ACHN (cell line): ENCODE measurements at places on chromosomes 16 and 17.

DNA sequence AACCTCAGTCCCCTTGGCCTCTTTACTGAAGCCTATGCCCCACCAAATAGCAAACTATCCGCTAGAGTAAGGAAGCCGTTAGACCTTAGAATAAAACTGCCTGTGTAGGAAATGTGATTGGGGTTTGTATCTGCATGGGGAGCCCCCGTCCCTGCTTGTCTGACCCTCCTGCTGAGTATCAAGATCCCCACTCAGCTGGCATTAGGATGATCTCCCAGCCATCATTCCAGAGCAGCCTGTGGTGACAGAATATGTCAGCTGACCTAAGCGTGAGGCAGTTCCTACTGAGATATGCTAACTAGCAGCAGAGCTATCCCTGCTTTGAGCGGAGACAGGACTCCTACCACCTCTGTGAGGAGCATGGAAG, 645 bp upstream of the GFOD2 start:
- DNase-seq = peak; percentile 64

GRCh38 chr17:76238847-76239537, 1.3 kb downstream of the RNF157 start:
- DNase-seq = no peak

GRCh38 chr16:71594000-71594646, 17.2 kb upstream of the TAT start:
- no peak for DNase-seq

DNA sequence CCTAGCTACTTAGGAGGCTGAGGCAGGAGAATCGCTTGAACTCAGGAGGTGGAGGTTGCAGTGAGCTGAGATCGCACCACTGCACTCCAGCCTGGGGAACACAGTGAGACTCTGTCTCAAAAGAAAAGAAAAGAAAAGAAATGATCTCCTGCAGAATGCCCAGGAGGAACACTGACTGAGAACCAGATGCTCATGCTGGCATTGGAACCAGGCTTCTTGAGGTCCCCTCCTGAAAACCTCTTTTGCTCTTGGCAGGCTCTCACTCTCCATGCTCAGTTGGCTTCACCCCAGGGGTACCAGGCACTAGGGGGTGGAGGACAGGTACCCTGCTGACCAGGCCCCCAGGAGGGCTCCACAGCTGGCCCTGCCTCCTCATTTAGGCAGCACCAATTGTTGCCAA, 8.5 kb upstream of the TNFRSF17 start:
- DNase-seq = no peak

- no peak for DNase-seq
These were observed 462.6 kb upstream of the MAF start for GRCh38 chr16:80063031-80063712.

DNA sequence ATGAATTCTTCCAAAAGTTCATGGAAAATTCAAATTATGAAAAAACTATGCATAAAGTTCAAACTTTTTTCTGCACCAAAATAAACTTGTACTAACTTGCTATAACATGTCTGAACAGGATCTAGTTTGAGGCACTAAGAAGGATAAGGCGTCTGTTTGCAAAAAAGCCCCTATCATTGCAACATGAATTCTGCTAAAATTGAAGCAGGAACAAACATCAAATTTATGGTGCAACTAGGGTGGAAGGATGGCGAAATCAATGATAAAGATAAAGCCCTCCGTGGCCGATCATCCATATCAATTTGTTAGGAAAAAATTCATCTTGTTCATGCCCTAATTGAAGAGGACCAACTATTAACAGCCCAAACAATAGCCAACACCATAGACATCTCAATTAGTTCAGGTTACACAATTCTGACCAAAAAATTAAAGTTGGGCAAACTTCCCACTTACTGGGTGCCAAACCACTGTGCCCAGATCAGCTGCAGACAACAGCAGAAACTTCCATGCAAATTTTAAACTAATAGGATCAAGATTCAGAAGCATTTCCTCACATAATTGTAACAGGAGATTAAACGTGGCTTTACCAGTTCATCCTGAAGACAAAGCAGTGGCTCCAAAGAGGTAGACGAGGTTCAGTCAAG, 12.9 kb downstream of the IL21R start:
- DNase-seq = no peak

DNA sequence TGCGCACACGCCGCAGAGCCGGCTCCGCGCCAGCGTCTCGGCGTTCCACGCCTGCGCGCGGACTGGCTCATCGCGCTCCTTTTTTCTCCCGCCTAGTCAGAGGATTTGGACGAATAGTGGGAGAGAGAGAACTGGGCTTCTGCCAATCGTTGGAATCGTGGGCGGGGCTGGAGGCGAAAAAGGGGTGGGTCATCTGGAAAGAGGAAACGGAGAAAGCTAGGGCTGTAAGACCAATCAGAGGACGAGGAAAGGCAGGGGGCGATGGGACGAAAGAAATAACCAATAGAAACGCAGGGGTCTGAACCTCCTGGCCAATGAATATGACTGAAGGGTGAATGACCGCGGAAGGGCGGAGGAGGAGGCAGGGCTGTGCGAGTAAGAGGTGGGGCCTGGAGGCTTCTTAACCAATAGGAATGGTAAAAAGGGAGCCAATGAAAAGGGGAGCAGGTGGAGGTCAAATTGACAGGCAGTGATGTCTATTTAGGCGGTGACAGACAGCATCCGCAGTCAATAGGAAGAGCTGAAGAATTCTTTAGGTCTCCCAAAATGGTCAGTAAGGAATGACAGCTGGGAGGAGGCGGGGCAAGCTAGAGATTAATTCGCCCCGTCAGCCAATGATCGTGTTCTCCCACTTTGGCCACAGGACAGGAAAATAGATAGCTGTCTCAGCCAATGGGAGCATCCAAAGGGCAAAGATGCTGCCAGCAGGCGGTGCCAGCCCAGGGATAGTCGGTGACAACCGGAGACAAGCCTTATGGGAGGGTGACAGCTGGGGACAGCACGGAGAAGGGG, at the start of gene TBC1D10B:
TBC1D10B (minus strand) TSS at position 39 of the 792 bp plus-strand sequence. CDS start 311 bp downstream, outside the sequence.
- peak; percentile 100 for DNase-seq

DNA sequence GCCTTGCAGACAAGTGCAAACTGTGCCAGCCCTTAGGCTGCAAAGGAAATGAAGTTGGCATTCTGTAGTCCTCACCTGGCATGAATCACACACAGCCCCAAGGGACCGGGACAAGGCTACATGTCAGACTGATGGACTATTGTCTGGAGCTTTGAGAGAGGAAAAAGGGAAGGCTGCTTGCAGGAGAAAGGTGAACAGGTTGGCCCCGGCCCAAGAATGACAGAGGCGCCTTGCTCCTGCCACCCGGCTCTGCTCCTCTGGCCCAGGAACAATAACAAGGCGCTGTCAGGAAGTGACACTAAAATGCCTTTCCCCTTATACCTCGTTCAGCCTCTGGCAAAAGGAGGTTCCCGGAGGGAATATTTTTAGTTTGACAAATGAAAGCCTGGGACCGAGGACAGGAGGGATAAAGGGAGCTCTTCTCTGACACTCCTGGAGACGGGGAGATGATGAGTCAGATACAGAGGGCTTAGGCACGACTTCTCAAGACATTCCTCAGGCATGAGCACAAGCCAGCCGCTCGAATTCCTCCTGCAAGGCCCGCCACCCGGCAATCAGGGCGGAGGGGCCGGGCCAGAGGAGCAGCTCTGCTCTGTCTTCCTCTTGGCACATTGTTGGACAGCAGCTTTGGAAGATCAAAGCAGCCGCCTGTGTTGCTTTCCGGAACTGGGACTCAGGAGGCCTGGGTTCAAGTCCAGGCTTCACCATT, 105.8 kb downstream of the NOG start:
- peak; percentile 100 for DNase-seq

GRCh38 chr17:4947010-4947410, 1.3 kb downstream of the PFN1 start:
- no peak for DNase-seq

DNA sequence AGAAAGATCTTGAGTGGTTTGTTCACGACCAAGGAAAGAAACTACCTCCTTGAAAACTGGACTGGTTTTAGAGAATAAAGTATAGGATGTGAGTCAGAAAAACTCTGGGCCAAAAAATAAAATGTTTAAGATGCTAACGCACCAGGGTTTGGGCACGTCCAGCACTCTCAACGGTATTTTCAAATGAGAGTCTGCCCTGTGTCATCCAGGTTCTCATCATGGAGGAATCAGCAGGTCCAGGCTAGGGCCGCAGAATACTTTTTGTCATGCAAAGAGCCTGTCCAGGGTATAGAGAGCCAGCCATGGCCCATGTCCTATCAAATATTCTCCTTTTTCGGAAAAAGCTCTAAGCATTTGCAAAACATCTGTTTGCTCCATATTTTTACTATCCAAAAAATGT, 2.4 kb downstream of the NXN start:
- no peak for DNase-seq

DNA sequence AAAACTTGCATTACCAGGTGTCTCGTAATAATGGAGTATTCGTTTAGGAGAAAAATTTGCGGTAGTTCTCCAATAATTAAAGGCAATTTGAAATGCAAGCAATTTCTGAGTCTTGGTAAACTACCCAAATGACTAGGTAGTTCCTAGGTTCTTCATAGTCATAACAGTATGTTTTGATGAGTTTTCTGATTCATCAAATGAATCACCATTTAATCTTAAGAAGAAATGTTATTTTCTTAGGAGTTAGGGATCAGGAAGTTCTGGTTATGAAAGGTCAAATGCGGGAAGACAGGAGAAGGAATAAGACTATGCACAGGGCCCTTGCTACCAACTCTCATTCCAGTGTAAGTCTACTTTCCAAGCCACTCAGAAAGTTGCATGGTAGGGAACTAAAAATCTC, 221.5 kb upstream of the SOX9 start:
- no peak for DNase-seq

DNA sequence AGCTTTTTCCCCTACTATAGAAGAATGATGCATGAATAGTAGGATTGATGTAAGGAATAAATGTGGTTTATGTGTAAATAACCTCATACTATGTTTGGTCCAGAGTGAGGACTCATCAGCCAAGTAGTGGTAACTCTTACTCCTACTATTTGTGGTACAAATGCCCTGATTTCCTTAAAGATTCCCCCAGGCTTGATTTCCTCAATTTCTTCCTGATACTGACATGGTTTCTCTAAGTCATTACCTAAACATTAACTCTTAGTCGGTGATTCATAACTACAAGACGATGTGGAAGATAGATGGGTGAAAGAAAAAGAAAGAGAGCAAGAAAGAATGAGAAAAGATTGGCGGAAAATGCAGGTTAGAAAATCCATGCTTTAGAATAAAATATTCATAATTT, 17.2 kb upstream of the MYOCD start:
- peak; percentile 11 for DNase-seq

GRCh38 chr17:7352503-7352889, 534 bp downstream of the KCTD11 start:
- DNase-seq = no peak

- no peak for DNase-seq
These were observed 108.2 kb upstream of the ASIC2 start for GRCh38 chr17:33401249-33401648.

- no peak for DNase-seq
These were observed 11.0 kb downstream of the TBC1D24 start for GRCh38 chr16:2485811-2486507.

- DNase-seq = no peak
These were observed 74.4 kb downstream of the PCTP start for GRCh38 chr17:55825213-55825612.

DNA sequence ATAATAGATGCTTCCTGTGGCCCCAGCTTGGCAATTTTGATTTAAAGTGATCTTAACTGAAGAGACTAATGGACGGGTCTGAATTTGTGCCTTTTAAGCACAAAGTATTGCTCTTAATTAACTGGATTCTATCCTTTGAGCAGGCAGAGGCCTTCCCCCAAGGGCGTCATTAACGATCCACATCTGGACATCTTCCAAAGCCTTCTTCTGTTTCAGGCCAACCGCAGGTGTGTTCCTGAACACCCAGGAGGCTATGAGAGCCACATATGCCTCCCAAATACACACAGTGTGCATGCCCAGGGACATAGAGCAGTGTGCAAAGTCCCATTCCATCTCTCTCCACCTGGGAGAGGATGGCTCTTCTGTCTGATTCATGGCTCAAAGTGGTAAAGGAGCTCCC, 42.3 kb downstream of the MAPT start:
- DNase-seq = no peak

DNA sequence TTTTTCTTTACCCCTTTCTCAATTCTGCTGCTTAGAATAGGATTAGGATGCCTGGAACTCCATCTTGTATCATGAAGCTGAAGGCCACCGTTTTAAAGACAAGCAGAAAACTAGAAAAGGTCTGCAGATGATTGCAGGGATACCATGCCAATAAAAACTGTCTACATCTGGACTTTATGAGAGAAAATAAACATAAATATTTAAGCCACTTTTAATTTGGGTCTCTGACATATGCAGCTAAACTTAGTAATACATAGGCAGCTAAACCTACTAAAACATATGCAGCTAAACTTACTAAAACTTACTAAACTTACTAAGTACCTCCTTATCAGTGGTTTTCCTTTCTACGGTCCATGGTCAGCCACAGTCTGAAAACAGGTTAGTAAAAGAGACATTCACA, 48.4 kb downstream of the FBXL20 start:
- DNase-seq = no peak

GRCh38 chr16:85754413-85754812, 3.5 kb upstream of the C16orf74 start:
- no peak for DNase-seq

GRCh38 chr17:77428020-77428748, 287.4 kb downstream of the SEC14L1 start:
- no peak for DNase-seq
